Suprapubic skin (tissue), 4 donors: ENCODE measurements at places on chromosomes 1 and 21.

GRCh38 chr21:42833439-42833815 lies 45.9 kb downstream of the WDR4 start:
- DNase-seq = peak; percentile 74

GRCh38 chr1:15273274-15273673 lies 26.3 kb downstream of the FHAD1 start:
- DNase-seq = peak; percentile 4

DNA sequence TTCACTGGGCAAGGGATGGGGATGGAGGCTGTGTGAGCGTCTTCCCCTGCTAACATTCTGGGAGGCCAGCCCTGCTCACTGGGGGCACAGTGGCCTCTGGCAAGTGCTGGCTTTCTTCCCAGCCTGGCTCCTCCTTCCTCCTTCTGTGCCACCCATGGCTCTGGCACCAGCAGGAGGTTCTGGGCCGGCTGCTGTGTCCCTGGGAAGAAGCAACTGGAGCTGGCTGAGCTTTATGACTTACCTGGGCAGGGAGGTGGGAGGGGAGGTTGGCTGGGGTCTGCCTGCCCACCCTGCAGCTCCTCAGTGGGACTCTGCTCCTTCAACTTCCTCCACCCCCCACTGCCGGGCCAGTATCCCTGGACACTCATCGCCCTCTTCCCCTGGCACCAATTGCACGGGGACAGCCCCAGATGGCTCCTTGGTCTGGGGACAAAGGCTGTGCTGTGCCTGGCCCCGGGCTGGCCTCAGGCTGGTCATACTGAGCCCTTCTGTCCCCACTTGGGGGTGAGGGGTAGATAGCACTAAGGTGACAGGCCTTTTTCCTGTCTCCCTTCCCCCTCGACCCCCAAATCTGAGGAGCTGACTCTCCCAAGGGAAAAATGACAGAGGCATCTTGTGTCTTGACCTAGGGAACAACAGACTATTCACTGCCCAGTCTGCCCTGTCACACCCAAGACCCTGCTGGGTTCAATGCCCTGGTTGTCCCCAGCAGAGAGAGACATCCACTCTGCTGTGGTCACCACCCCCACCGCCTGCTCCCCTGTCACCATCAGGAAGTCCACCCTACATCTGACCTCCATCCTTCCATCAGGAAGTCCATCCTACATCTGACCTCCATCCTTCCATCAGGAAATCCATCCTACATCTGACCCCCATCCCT lies 14.4 kb downstream of the CDK18 start:
- no peak for DNase-seq

GRCh38 chr1:67517046-67517445 lies 86.8 kb upstream of the SERBP1 start:
- DNase-seq = no peak

DNA sequence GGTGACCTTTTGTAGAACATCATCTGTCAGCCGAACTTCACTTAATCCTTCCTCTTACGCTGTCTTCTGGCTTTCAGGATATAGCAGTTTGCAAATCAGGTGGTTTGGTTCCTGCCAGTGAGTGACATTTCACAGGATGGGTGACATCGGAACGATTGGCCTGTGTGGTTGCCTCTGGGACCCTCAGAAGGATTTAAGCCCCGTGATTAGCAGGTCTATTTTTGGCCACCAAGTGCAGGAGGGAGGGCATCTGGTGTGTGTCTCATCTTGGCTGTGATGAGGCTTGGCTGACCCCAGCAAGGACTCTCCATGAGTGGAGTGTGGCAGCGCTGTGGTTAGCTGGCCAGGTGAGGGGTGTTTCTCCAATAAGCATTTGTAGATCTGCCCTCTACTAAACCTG lies 407.6 kb upstream of the VAMP3 start:
- no peak for DNase-seq

DNA sequence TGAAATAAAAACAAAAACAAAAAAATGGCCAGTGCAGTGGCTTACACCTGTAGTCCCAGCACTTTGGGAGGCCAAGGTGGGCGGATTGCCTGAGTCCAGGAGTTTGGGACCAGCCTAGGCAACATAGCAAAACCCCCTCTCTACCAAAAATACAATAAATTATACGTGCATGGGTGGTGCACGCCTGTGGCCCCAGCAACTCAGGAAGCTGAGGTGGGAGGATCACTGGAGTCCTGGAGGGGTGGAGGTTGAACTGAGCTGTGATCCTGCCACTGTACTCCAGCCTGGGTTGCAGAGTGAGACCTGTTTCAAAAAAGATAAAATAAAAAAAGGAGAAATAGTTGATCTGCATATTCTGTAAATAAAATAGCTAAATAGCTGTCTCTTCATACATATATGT lies 41.2 kb downstream of the HS2ST1 start:
- no peak for DNase-seq

DNA sequence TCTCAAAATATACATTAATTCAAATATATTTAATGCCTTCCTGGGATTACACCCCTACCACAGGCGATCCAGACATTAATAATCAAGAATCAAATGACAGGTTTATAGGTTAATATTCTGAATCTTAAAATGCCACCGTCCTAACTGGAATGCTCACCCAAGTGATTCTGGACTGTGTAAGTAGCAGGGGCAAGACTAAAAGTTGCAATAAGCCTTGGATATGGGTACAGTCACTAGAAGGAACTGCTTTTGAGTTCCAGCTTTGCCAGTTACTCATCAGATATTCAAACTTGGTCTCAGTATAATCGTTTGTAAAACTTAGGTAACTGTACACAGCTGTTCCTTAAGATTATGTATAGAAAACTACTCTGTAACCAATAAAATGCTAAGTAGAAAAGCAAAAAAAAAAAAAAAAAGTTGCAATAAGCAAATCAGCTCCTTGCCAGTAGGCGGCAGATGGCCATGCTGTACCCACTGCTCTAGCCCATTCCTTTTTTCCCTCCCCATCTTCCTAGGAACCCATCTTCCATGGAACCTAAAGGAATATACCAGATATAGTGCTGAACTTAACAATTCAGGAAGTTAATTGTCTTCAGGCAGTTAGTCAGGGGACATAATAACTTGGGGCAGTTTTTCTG lies 10.5 kb downstream of the RO60 start:
- no peak for DNase-seq

DNA sequence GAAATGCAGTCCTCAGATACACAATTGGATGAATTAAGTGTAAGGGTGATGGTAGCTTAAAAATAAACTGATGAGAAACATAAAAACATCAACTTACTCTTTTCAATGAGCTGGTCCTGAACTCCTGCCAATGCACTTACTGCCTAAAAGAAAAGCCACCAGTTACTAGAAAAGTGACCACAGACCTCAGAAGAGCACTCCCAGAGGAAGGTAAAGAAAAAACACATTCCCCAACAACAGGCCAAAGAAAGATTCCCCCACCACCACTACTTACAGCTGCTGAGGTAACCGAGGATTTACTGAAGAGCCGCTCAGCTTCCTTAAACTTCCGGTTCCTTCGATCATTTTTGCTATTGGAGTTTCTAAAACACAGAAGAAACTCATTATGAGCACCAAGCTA lies 5.4 kb downstream of the MEAF6 start:
- DNase-seq = no peak

DNA sequence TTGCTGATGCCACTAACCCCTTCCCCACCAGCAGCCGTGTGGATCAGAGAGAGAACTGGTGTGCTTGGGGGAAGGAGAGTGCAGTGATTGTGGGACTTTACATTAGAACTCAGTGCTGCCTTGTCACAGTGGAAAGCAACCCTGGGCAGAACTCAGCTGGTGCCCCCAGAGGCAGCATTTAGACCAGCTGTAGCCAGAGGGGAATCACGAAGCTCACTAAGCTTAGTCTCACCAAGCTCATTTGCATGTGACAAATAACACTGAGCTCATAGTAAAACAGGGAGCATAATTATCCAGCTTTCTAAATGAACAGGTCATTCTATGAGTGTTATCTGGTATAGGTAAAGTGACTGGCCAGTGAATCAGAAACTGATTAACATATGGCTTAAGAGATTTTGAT lies 9.8 kb upstream of the SMAP2 start:
- no peak for DNase-seq

DNA sequence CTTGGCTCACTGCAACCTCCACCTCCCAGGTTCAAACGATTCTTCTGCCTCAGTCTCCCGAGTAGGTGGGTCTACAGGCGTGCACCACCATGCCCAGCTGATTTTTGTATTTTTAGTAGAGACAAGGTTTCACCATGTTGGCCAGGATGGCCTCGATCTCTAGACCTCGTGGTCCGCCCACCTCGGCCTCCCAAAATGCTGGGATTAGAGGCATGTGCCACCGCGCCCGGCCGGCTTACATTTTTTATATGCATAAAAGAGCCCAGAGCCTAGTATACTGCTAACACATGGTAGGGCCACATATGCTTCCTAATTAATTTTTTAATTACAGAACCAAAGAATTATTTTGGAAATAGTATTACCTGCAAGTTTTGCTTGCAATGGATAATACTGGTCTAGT lies 1325.4 kb downstream of the PLA2G4A start:
- no peak for DNase-seq

GRCh38 chr1:108584428-108584856 lies 24.5 kb downstream of the EEIG2 start:
- no peak for DNase-seq

GRCh38 chr1:45348609-45348965 lies 8.3 kb upstream of the MUTYH start:
- no peak for DNase-seq

GRCh38 chr21:15558884-15559283 lies 170.9 kb upstream of the USP25 start:
- DNase-seq = no peak

- DNase-seq = no peak
Observed at GRCh38 chr21:17514124-17514845, 1.4 kb downstream of the CXADR start.

DNA sequence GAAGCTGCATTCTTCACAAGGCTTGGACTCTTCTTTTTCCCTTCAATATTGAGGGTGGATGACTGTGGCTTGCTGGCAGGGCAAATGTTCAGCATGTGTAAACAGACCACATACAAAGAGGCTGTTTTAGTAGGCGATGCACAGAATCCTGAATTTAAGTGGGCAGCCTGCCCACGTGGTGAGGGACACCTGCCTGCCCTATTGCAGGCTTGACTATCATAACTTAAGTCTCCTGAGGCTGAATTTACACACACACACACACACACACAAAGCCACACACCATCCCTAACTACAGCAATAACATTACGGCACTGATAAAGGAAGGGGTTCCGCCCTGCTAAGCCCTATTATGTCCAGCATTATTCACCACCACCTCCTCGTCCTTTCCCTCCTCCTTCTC lies 15.9 kb downstream of the SYT2 start:
- no peak for DNase-seq

- DNase-seq = no peak
Observed at GRCh38 chr1:217238945-217239344, 391.9 kb downstream of the GPATCH2 start.

DNA sequence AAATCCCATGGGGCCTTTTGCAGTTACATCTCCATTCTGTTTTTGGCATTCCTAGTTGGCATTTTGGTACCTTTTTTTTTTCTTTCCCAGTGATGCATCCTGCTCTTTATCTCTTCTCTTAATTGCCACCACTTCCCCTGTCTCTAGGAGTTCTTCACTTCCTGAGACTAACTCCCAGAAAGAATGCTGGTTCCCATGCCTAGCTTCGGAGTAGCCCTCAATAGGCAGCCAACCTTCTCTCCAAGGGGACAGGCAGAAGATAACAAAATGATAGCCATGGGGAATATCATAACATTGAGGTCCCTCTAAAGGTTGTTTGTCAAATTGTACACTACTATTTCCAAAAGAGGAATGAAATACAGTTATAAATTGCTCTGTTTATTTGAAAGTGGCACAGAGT lies 150.6 kb upstream of the UBE2U start:
- no peak for DNase-seq

- DNase-seq = no peak
Observed at GRCh38 chr1:14740016-14740415, 141.5 kb downstream of the KAZN start.

DNA sequence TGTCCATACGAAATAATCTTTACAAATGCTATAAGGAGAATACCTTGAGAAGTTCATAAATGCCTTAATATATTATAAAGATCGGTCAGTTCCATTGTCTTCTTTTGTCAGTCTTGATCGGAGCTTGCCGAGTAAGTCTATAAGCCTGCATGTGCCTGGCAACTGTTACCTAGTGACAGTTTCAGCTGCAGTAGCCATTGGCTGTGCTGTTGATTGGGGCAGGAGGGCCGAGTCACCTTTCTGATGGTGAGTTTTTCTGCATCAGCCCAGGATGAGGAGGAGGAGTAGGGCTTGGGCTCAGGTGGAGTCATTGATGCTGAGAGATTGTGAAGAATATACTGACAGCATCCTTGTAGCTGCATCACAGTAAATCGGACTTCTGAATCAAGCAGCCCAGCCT lies 1.9 kb upstream of the GPR52 start:
- no peak for DNase-seq

GRCh38 chr1:64497088-64497883 lies 27.4 kb downstream of the CACHD1 start:
- no peak for DNase-seq

GRCh38 chr1:33180911-33181890 lies 642 bp downstream of the TRIM62 start:
- DNase-seq = peak; percentile 83

DNA sequence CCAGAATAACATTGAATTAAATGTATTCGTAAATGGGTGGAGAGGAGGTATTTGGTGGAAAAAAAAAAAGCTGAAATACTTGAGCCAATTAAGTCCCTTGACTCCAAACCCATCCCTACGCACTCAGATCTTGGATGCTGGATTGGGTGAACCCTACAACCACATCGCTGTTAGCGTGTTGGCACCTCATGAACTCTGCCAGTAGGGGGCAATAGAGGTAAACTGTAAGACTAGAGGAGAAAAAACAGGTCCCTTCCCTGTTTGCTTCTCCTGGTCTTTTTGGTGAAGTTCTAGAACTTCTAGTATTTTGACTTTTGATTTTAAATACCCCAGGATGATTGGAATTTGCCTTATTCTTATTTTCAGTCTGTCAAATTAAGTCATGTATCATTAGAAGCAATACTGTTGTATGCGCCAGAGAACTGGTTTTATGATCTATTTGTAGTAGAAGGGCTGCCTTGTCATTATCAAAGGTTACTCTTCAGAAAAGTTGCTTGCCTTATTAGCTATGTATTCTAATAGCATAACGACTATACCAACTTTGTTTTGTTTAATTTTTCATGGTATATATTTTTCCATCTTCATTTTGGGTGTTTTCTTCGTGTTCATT lies 1.9 kb upstream of the OR13G1 start:
- DNase-seq = no peak

GRCh38 chr1:21933397-21934248 lies 3.5 kb downstream of the HSPG2 start:
- no peak for DNase-seq

GRCh38 chr1:162003061-162003829 lies 20.4 kb downstream of the OLFML2B start:
- DNase-seq = no peak
